ENCODE measurements at places on chromosomes 3 and 15.

GRCh38 chr3:37054370-37054769, 61.1 kb downstream of the MLH1 start:
- DNase-seq = no peak

DNA sequence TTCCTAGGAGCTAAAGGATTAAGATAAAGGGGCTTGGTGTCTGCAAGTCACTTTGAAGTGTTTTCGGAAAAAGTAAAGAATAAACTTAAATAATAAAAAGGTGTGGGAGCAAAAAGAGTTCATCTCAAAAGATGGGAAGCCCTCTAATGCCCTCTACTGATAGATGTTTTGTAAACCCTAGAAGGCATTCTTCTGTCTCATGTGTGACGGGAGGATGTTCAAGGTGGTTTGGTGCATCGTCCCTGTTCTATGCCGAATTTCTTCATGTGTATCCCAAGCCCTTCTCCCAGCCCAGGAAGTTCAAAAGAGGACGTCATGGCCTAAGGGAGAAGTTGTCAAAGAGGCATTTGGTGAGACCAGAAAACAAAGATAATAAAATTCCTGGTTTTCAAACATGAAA, 37.2 kb downstream of the CCK start:
- no peak for DNase-seq

DNA sequence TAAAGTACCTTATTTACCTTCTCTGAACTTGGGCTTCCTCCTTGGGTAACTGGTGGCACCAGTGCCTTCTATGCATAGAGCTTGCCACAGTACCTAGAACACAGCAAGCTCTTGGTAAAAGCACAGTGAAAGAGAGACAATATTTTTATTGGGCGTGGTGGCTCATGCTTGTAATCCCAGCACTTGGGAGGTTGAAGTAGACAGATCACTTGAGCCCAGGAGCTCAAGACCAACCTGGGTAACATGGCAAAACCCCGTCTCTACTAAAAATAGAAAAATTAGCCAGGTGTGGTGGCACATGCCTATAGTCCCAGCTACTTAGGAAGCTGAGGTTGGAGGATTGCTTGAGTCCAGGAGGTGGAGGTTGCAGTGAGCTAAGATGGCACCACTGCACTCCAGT, 285.1 kb downstream of the PTPRG start:
- DNase-seq = no peak

GRCh38 chr3:188124184-188124583, 29.8 kb upstream of the LPP start:
- no peak for DNase-seq

DNA sequence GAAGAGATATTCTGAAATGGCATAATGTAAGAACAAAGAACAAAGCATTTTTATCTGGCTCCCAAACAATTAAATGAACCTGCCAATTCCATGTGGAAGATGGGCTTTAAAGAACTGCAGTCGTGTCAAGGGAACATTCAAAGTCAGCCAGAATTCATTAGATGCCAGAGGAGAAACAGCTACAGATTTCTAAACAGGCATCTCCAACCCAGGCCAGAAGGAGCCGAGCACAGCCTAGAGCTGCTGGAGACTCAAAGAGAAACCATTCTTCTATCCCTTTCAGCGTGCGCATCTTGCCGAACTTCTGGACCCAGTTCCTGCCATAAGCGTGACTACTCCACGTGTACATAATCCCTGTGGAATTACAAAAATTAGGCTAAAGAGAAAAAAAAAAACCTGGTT, 60.4 kb downstream of the MB21D2 start:
- no peak for DNase-seq

GRCh38 chr3:64084640-64085039, 61.3 kb upstream of the PSMD6 start:
- no peak for DNase-seq

GRCh38 chr3:128794770-128795649, 69.0 kb downstream of the RAB7A start:
- peak; percentile 39 for DNase-seq

- no peak for DNase-seq
Observed at GRCh38 chr3:54631516-54632325, 296.1 kb downstream of the LRTM1 start.

- no peak for DNase-seq
Observed at GRCh38 chr3:101077361-101078011, 84.3 kb upstream of the ABI3BP start.

- DNase-seq = no peak
Observed at GRCh38 chr3:128489674-128489926, 3.4 kb downstream of the GATA2 start.

GRCh38 chr15:99708563-99708962, 24.7 kb downstream of the LYSMD4 start:
- DNase-seq = no peak

GRCh38 chr3:52982839-52983238, 63.0 kb downstream of the SFMBT1 start:
- no peak for DNase-seq

GRCh38 chr3:49133226-49133951, 539 bp upstream of the LAMB2 start:
- no peak for DNase-seq

DNA sequence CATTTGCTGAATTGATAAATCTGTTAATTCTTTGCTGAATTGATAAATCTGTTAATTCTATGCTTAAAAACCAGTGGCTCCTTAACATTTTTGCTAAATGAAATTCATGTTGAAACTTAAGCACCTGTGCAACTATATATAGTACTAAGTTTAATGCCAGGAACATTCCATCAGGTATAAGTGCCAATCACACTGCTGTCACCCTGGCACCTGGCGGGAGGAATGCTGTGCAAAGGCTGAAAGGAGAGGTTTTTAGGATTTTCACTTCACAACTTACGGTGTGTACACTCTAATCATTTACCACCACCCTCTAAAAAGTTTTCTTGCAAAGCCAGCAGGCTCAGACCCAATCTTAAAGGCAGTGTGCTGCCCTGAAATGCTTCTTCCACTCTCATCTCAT, 33.5 kb upstream of the MYO5C start:
- no peak for DNase-seq

- no peak for DNase-seq
Observed at GRCh38 chr3:36480911-36481648, 100.8 kb downstream of the STAC start.

DNA sequence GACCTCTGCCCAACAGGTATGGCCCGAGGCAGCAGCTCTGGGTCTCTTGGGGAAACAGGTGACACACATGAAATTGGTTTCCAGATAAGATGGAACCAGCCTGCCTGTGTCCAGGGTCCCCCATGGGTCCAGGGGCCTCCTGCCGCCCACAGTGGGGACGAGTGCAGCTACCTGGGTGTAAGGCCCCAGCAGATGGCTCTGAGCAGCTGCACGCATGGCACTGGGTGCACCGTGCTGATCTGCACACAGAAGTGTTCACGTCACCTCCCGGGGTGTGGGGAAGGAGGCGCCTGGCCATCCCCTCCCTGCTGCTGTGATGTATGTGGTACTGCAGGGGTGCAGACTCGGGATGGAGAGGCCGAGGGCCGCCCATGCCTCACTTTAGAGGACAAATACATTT, 63.6 kb downstream of the NIPA2 start:
- no peak for DNase-seq

DNA sequence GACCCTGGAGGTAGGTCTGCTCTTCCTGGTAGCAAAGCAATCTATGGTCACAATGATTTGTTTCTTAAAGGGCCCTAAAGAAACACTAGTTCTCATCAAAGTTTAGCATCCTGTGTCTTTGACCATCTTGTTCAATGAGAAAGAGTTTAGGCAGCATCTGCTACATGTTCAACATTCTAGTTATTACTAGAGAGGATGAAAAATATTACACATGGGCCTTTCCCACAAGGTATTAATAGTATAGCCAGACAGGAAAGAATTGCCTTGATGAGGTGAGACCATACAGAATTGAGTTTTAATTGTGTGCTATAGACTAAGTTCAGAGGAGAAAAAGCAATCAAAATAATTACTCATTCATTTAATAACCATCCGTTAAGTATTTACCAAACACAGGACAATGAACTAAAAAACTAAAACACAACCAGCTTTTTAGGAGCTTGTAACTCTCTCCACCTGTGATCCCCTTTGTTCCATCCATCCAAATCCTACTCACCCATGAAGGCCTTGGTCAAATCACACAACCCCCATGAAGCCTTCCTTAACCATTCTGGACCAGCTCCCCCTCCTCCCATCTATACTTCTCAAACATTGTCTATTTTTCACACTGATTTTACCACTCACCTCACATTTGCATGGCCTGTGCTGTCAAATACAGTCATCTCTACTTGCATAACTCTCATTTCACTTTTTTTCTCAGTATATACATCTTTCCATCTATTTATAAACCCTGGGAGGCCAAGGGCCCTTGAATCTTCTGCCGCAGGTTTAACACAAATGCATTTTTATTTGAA, 122.9 kb downstream of the RORA start:
- no peak for DNase-seq

GRCh38 chr3:154794814-154795445, 285.2 kb upstream of the MME start:
- DNase-seq = no peak

- no peak for DNase-seq
Observed at GRCh38 chr3:124992041-124992440, 57.5 kb upstream of the MUC13 start.

- no peak for DNase-seq
Observed at GRCh38 chr3:132645058-132645457, 14.6 kb downstream of the ACAD11 start.

- peak; percentile 100 for DNase-seq
Observed at GRCh38 chr3:42600111-42600957, at the start of gene NKTR. Gene NKTR, plus strand, starts transcription at chr3:42600686. Its CDS starts 321 bp downstream, at chr3:42601007.

DNA sequence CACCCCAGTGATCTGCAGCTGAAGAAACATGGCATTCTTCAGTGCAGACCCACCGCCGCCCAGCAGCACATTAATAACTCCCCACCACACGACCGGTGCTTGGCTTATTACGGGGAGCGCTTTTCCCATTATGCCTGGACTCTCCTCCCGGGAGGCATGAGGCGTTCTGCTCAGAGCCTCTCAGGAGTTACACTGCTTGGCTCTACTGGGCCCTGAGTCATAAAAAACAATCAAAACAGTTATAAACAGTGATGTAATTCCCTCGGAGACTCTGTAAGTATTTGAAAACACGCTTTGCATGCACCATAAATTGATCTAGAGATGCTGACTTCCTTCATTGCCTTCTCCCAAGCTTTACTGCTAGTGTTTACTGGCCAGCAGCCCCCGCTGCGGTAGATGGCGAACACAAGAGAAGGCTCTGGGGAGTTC, 77.1 kb upstream of the SNRPA1 start:
- no peak for DNase-seq

- no peak for DNase-seq
Observed at GRCh38 chr15:60110909-60111308, 106.8 kb downstream of the FOXB1 start.

DNA sequence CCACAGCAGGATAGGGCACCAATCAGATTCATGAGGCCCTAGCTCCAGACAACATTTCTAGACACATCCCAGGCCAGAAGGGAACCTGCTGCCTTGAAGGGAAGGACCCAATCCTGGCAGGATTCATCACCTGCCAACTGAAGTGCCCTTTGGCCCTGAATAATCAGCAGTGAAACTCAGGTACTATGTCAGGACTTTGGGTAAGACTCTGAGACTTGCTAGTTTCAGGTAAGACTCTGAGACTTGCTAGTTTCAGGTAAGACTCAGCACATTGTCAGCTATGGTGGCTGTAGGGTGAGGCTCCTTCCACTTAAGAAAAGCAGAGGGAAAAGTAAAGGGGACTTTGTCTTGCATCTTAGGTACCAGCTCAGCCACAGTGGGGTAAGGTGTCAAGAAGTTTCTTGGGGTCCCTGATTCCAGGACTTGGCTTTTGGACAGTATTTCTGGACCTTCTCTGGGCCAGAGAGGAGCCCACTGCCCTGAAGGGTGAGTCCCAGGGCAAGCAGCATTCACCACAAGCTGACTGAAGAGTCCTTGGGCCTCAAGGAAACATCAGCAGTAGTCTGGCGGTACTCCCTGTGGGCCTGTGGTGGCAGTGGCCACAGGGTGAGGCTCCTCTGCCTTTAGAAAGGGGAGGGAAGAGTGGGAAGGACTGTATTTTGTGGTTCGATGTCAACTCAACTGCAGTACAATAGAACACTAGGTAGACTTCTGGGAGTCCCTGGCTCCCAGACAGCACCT, 13.7 kb upstream of the COL8A1 start:
- no peak for DNase-seq

DNA sequence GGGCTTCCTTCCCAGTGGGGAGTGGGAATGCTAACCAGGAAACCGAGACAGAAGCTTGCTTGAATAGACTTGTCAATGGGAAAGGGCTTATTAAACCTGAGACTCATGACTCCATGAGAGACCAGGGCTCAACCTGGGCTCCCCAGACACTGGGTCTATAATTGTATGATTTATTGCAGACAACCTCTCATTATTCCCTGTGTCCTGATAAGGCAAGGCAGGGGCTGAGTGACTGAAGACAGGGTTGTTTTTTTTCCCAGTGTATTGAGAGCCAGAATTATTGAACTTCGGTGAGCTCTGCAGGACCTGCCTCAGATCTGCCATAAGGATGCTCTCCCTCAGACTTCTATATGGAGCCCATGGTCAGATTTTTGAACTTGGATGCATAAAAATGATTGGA, 79.5 kb upstream of the KLHL25 start:
- DNase-seq = no peak

DNA sequence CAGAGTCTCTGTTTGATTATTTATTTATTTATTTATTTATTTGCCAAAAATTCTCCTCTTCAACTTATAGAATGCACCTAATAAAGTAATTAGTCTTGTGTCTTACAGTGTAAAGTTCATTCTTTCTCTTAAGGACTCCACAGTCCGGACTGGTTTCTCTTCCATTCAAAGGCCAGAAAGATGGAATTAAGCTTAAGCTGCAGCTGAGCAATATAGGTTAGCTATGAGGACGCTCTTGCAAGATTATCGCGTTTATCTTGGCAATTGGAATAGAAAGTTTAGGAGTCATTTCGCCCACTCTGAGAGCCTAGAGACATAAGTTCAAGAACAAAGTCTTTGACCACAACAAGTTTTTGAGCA, 15.0 kb downstream of the TAGLN3 start:
- DNase-seq = no peak

GRCh38 chr3:3082234-3082924, 27.8 kb downstream of the IL5RA start:
- no peak for DNase-seq

- DNase-seq = no peak
Observed at GRCh38 chr15:65323071-65323511, 18.6 kb downstream of the RNU5B-1 start.

DNA sequence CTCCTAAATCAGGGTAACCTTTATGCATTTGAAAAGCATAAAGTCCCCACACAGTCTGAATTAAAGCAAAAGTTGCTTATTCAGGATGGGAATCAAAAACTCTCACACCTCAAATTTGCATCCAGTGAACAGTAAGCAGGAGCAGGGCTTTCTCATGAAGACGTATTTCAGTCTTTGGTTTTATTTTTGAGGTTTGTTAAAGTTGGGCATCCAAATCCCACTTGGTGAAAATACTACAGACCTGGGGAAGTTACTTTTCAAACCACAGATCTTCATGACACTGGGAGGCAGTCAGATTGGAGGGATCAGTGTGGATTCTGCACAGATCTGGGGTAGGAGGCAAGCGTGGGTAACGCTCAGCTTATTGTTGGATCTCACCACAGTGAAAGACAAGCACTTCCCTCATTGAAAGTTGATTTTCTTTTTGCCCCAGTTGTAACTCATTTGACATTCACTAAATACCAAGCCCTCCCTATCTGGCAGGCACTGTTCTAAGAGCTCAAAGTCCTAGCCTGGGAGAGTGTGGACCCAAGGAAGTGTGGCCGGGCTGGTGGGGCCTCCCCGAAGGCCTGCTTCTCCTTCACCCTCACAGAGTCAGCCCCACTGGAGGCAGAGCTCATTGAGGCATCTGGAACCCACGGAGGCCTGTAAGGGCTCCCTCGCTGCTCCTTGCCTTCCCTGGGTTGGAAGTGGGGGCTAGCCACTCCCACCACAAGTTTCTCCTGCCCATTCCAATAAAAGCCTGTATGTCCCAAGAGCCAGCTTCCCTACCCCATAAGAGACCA, 783 bp upstream of the ISG20 start:
- DNase-seq = no peak

All from stimulated activated CD4-positive, alpha-beta T cell treated with anti-CD3 and anti-CD28 coated beads, Interleukin-12 subunit alpha, Interleukin-12 subunit beta, amount 100 ng/mL, for 48 hours (primary cell).